ENCODE measurements at places on chromosomes 3 and 15.

DNA sequence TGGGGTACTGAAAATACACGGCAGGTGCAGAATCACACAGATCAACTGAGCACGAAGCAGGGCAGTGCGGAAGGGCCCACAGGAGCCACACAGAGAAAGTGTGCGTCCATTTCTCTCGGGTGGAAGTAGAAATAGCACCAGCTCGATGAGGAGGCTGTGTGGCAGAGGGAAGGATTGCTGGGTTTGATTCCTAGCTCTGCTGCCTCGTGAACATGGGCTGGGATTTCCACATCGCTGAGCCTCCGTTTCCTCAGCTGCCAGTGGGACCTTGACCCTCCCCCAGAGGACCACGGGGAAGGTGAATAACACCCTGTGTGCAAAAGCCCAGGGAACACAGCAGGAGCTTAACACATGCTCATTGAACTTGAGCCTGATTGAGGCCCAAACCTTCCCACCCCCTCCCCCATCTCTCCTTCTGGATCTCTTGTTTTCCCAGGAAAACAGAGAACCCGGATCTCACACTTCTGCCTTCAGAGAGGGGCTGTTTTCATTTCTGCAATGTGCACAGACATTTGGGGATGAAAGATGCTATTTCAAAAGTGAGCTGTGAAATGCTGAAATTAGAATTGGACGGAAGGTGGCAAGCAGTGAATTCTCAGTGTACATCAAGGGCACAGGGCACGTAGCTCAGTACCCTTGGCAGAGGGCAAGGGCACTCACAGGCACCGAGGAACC, 38.4 kb downstream of the ABTB1 start:
- no peak for DNase-seq

DNA sequence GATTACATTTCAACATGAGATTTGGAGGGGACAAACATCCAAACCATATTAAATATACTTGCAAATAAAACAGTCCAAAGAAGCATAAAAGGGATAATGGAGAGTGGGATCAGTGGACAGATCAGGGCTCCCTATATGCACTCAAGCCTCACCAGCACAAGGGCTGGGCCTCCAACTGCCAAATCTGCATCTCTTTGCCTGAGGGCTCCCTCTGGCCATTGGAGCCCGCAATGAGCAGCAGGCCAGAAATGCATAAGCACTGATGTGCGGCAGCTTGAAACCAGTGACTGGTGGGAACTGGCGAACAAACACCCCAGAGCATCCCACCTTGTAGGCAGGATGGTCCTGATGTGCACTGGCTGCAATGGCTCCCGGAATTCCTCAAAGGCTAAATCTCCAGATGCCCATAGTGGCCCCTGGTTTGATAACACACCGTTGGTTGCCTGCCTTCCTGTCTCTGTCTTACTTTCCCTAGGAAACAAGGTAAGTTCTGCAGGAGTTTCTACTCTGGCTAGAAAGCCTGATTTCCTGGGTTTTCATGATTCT, 55.9 kb upstream of the POMGNT2 start:
- DNase-seq: no peak

GRCh38 chr15:27223179-27223578, 252.2 kb downstream of the GABRG3 start:
- no peak for DNase-seq

DNA sequence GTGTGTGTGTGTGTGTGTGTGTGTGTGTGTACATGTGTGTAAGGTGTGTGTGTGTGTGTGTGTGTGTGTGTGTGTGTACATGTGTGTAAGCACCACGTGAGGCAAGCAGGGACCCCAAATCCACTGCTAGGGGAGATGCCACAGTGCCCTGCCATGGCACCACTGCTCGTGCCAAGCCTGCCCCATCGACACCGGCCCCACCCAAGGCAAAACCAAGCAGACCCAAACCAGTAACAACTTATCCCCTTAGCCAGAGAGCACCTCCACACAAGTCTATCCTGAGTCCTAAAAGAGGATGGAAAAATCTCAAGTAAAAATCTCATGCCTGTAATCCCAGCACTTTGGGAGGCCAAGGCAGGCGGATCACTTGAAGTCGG, 45.1 kb downstream of the BDH1 start:
- DNase-seq: no peak

GRCh38 chr3:151838574-151839312, 24.8 kb downstream of the AADAC start:
- DNase-seq: no peak

DNA sequence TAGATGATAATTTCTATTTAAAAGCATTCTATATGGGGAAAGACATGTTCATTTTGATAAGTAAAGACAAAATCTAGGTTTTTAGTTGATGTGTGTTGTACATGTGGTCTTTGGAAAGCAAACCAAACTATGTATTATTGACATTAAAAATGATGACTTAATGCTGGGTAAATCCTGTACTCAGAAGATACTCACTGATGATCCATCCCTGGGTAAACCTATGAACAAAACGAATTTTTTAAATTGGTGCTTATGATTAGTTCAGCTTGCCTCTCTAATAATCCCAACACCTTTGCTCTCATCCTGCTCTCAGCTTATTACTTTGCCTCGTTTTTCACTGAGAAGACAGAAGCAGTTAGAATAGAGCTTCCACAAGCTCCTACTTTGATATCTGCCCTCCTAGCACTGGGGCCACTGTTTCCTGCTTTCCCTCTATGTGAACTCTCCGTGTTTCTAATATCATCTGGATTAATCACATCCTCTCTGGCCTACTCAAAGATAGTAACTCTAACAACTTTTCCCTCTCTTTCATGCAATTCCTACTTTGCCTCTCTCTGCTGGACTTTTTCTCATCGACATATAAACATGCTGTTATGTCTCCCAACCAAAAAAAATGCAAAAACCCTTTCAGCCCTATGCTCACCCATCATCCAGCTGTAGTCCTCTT, 29.3 kb downstream of the RARRES1 start:
- no peak for DNase-seq

- DNase-seq: no peak
Observed at GRCh38 chr15:31605467-31605931, 278.9 kb downstream of the KLF13 start.

GRCh38 chr3:15345066-15345607, 12.8 kb upstream of the SH3BP5 start:
- DNase-seq: no peak

DNA sequence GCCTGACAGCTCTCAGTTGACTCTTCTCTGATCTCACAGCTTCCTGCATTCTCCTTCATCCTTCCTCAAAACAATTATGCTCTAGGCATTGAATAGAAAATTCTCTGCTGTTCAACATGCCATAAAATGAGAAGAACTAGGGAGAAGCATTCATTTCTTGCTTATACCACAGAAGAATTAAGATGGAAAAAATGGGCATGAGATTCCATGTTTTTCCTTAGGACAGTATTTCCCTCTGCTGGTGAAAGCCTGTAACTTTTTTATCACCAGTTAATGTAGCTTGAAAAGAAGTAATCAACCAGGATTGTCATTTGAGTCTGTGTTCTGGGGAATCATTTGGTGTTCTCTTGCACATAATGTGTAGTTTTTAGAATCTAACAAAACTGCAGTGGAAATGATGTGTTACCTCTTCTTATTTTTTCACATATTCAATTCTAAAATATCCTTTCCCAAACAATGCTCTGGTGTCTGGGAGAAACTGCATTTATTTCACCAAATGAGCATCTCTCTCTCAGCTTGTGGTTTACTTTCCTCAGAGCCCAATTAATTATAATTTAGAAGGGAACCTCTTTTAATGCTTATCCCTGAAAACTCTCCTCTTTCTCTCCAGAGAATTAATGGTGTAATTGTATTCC, 92.8 kb upstream of the DCBLD2 start:
- DNase-seq: no peak

- no peak for DNase-seq
Observed at GRCh38 chr3:183131735-183132134, 30.8 kb downstream of the LAMP3 start.

DNA sequence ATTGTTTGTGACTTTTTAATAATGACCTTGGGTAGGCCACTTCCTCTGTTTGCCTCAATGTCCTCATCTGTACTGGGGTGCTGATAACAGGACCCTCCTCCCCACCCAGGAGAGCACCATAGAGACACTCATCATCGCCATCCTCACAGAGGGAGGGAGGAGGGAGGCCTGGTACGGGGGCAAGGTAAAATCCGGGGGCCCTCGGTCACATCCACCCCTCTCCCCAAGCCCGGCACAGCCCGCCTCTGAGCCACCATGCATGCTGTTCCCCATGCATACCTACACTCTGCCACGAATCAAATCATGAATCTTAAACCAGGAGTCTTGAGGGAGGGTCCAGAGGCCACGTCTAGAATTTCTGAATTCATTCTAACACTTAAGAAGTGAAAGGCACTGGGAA, 74.9 kb upstream of the IQSEC1 start:
- DNase-seq: no peak

- DNase-seq: no peak
Observed at GRCh38 chr3:153070511-153070868, 91.5 kb upstream of the RAP2B start.

- no peak for DNase-seq
Observed at GRCh38 chr3:156710429-156710828, 36.0 kb downstream of the TIPARP start.

- DNase-seq: no peak
Observed at GRCh38 chr3:158747417-158747816, 15.2 kb upstream of the RARRES1 start.

Measured in activated T-helper 1 cell treated with Interleukin-2 at 50 U/mL for 16 hours (primary cell).